ENCODE measurements at places on chromosomes 16 and 17.

- no peak for DNase-seq
Measured at GRCh38 chr17:56310782-56311181, 157.5 kb downstream of the ANKFN1 start.

DNA sequence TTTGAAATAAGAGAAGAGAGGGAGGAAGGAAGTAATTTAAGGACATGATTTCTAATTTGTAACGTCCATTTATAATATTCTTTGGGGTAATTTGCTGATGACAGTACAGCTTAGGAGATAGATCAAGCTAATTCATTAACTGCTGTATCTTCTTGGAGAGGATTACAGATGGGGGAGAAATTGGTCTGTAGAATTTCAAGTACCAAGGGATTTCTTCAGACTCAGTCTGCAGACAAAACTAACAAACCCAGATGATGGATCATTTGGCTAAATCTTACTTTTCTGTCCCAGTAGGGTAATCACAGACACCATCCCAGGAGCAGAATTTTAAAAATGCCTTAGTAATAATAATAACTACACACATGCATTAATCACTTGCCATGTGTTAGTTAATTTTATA lies 711.8 kb downstream of the KCNJ2 start:
- DNase-seq, result no peak

GRCh38 chr17:382644-383533 lies 30.3 kb upstream of the RPH3AL start:
- DNase-seq, result peak; percentile 77

DNA sequence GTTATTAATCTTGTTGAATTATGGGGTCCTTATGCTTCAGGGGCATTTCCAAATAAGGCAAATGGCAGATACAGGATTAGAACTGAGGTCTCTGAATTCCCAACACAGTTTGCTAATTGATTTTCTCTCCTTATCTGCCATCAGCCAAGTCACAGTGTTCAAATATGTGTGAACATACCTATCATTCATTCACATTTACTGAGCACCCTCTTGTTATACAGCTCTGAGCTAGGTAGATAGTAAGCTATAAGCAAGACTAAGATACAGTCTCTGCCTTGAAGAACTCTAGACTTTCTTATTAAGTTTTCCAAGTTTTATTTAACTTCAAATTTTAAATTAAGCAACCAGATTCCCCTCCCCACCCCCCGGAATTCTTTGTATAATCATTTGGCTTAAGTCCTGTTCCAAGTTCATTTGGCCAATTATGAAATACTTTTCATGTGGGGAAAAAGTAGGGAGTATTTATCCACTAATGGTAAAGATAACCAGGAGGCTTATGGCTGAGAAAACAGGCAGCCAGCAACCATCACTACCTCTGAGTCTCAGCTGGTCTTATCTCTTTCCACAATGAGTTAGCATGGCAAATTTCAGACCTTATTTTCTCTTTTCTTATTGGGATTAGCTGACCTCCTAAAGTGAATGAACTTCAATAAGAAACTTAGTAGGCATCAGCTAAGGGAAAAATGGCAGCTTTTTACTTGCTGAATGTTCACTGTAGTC lies 31.4 kb upstream of the CORO6 start:
- DNase-seq, result no peak

GRCh38 chr16:47779201-47780016 lies 318.3 kb downstream of the PHKB start:
- no peak for DNase-seq

- DNase-seq, result no peak
Measured at GRCh38 chr16:22946433-22946832, 132.5 kb downstream of the HS3ST2 start.

GRCh38 chr17:67221062-67221998 lies 23.7 kb downstream of the HELZ start:
- no peak for DNase-seq

DNA sequence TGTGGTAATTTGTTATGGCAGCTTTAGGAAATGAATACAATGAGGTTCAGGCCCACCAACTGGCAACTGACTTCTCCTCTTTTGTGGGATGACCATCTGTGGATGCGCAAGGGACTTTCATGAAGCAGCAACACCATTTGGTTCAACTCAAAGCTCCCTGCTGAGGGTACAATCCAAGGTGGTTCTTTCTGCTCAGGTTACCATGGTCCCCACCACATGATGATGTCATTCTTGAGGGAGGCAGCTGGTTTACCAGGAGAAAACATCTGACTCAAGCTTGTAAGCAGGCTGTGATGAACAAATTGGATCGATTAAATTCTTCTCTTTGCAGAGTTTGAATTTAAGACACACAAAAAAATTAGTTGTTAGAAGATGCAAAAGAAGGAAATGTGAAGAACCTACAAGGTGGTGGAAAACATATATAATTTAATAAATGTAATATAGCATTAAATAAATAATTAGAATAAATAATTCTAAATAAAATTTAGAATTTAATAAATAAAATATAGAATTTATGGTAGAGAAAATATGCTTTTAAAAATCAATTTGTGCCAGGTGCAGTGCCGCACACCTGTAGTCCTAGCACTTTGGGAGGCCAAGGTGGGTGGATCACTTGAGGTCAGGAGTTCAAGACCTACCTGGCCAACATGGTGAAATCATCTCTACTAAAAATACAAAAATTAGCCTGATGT lies 67.6 kb upstream of the ANKFN1 start:
- DNase-seq, result no peak

DNA sequence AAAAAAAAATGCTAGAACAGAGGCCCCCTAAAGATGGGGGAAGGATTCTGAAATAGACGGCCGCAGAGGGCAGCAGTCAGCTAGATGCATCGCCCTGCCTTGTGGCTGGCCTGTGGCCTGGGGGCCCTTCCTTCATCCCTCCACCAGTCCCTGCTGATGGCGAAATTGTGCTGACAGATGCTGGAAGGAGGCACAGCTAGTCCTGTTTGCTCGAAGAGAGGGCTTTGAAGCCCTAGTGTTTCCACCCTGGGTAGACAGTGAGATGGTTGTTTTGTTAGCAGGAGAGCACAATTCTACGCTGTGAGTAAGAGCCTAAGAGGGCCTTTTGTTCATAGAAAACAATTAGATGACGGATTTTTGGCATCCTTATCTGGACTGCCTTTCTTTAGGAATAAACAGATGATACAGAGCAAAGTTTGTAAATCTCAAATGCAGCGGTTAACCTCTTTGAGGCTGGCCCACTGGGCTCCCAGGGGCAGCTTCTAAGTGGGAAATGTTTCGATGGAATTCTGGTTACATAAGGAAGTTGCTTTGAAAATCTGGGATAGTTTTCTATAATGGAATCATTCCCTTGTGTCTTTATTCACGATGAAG lies 23.0 kb downstream of the VPS35L start:
- DNase-seq, result no peak

GRCh38 chr16:59432896-59433295 lies 698.8 kb upstream of the GOT2 start:
- DNase-seq, result no peak

- no peak for DNase-seq
Measured at GRCh38 chr17:48903401-48903800, 4.8 kb upstream of the UBE2Z start.

DNA sequence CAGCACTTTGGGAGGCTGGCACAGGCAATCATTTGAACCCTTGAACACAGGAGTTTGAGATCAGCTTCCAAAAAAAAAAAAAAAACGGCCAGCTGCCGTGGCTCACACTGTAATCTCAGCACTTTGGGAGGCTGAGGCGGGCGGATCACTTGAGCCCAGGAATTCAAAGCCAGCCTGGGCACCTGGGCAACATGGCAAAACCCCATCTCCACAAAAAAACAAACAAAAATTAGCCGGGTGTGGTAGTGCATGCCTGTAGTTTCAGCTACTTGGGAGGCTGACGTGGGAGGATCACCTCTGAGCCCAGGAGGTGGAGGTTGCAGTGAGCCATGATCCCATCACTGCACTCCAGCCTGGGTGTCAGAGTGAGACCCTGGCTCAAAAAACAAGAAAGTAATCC lies 39.0 kb downstream of the GRB2 start:
- no peak for DNase-seq

DNA sequence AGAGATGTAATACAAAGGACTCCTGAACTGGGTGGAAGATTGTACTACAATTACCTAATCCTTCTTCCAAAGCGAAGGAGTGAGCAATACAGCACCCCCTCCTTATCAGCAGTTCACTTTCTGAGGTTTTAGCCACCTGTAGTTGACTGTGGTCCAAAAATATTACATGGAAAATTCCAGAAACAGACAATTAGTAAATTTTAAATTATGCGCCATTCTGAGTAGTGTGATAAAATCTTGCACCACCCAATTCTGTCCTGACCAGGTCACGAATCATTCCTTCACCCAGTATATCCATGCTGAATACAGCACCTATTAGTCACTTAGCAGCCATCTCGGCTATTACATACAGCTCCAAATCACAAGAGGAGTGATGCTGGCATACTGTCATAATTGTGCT lies 23.2 kb downstream of the VPS53 start:
- DNase-seq, result no peak

DNA sequence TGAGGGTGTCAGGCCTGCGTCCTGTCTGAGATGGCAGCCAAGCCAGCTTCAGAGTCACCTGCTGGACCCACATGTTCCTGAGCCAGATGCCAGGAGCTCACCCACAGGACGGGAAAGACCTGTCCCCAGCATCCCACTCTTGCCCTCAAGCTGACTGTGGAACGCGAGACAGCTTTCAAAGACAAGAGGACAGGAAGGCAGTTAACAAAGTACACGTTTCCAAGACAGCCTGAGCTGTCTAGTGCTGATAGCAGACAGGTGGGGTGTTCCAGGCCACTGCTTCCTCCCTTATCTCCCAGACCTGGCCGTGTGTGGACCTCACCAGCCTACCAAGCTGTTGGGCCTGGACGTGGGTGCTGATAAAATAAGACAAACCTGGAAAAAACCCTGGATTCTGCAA lies 13.2 kb downstream of the CMTM3 start:
- DNase-seq, result no peak

DNA sequence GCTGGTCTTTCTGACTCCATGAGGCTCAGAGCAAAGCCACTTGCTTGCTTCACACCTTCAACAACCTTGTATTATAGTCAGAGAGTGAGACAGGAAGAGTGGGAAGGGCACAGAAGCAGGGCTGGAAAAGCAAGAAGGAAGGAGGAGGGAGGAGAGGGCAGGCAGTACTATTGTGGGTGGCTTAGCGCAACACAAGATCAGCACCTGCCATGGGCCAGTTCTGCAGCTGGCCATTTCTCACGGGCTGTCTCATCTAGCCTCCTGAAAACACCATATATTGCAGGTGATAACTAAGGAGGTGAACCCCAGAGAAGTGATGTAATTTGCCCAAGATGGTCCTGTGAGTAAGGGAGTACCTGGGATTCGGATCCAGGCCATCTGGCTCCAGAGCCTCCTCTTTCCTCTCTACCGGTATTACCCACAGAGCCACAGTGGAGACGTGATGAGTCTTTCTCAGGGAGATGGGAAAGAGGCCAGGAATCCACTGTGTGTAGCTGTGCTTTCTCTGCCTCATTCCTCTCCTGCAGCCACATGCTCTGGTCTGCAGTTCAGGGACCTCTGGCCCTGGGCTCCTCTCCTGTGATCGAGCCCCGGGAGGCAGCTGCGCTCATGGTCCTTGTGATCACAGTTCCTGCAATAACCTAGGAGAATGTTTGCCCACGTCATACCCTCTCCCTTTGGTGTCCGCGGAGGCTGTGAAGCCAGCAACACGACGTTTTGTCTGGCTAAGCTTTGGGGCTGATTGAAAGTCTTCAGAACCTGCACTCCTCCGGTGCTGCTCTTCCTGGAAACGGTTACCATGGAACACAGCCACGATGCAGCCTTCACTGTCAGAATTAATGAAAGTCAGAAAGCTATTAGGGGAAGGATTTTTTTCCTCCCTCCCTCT lies 178.1 kb upstream of the CCL2 start:
- no peak for DNase-seq

DNA sequence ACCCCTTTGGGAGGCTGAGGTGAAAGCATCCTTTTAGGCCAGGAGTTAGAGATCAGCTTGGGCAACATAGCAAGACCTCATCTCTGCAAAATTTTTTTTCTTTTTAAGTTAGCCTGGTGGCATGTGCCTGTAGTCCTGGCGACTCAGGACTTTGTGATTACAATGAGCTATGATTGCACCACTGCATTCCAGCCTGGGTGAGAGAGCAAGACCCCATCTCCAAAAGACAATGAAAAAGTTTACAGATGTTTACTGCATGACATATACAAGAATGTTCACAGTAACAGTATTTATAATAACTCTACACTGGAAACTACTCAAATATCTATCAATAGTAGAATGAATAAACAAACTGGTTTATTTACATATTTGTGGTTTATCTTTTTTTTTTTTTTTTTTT lies 33.1 kb upstream of the CCL22 start:
- no peak for DNase-seq

DNA sequence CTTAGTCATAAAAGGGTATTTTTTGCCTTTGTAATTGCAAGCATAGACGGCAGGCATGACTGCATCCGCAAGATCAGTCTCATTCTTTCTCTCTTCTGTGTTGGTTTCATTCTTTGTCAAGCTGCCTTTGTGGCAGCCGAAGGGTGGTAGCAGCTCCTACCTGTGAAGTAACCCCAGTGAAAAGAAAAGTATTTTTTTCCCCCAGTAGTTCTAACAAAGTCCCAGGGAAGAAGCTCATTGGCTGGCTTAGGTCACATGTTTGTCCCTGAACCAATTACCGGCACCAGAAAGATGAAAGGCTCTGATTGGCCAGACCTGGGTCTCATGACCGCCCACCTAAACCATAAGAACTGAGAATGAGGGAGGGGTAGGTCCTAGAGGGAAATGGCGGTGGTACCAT lies 110.7 kb downstream of the RAP1GAP2 start:
- DNase-seq, result peak; percentile 27

DNA sequence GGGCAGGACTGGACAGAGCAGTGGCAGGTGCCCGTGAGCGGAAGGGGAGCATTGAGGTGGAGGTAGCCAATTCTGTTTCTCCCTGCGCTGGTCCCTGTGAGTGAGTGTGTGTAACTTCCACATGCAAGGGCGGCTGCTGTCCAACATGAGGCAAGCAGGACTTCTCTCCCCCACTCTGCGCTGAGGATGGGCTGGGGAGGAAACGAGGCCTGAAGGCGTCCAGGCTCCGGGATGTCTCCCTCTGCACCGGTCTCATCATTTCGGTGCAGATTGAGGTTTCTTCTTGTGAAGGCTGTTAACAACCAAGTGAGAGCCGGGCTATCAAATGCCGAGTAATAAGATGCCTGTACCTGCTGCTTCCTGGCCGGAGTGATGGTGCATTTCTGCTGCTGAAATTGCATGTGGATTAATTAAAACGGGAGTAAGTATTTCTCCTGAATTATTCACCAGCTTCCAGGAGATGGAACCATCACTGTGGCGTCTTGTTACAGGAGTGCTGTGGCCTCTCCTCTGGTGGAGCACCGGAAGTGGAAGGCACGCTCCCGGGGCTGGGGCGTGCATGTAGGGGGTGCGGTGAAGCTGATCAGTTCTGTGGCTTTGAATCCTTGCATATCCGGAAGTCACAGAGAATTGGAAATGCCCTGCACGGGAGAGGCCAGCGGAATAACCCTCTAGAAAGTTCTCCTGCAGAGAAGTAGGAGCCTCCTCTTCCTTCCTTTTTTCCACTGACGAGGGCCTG lies 41.7 kb upstream of the MGAT5B start:
- DNase-seq, result no peak

DNA sequence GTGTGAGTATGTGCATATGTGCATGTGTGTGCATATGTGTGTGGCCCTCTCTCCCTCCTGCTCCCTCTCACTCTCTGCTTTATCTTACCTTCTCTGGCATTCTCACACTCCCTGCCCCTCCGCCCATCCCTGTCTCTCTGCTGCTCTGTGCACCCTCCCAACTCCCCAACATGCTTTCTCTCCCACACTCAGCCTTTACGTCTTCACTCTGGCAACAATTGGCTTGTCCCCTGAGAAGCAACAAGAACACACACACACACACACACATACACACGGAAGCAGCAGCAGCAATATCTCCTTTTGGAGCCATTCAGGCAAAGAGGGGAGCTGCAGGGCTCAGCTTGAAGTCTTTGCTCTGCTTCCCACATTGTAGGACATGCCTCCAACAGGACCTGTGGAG lies 27.8 kb downstream of the PITPNM3 start:
- DNase-seq, result peak; percentile 21

All from H9 (cell line).